ENCODE measurements at places on chromosomes 12 and 14. TPM values are rescaled to one million over a fixed set of nuclear protein-coding genes. Genes with fewer than 3 reads are reported as not detected.

DNA sequence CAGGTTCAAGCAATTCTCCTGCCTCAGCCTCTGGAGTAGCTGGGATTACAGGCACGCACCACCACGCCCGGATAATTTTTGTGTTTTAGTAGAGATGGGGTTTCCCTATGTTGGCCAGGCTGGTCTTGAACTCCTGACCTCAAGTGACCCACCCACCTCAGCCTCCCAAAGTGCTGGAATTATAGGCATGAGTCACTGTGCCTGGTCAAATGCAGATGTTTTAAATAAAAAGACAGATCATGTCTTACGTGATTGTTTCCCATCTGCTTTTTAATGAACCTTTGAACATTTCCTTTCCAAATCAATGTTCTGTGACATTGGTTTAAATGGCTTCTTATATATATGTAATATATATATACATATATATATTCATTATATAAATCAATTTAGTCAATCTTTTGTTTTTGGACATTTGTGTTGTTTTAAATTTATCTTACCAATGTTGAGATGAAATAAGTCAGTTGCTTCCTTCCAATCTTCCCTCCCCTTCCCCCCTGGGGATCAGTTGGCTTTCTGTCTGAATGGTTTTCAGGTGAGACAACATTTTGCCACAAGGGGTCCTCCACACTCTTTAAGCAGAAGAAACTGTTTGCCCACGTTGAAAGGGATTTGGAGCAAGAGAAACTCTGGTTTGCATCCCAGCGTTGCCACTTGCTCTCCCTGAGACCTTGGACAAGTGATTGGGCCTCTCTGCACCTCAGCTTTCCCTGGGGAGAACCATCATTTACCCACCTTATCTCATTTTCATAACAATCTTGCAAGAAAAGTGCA is 47.6 kb upstream of the RBM19 start:
- no peak overlapping the region for H3K4me3 ChIP-seq
- no peaks in the 10 kb centered on the region for H3K36me3 ChIP-seq
- H3K4me1 ChIP-seq, result no peaks in the 10 kb centered on the region

GRCh38 chr12:49831717-49832116 is 3.5 kb upstream of the NCKAP5L start:
- DNase-seq, result no peak
- H3K27me3 ChIP-seq, result no peaks in the 10 kb centered on the region
- no peak overlapping the region for H3K27ac ChIP-seq
- no peak overlapping the region for H3K4me3 ChIP-seq
- no peaks in the 10 kb centered on the region for H3K36me3 ChIP-seq
- peaks cover 18% of the 10 kb centered on the region for H3K4me1 ChIP-seq

Gene SDR9C7
- polyA plus RNA-seq, result not detected

GRCh38 chr12:54304187-54304810 is 3.5 kb upstream of the NFE2 start:
- peak overlapping the region; percentile 23 for H3K4me3 ChIP-seq
- H3K27ac ChIP-seq, result peak overlapping the region; percentile 65
- H3K36me3 ChIP-seq, result no peaks in the 10 kb centered on the region
- DNase-seq, result peak; percentile 84
- H3K4me1 ChIP-seq, result peaks cover 91% of the 10 kb centered on the region

GRCh38 chr12:25458047-25458552 is 95.0 kb downstream of the LMNTD1 start:
- H3K27me3 ChIP-seq, result no peaks in the 10 kb centered on the region
- no peak for DNase-seq
- H3K4me3 ChIP-seq, result no peak overlapping the region
- no peaks in the 10 kb centered on the region for H3K36me3 ChIP-seq
- peaks cover 8% of the 10 kb centered on the region for H3K4me1 ChIP-seq

DNA sequence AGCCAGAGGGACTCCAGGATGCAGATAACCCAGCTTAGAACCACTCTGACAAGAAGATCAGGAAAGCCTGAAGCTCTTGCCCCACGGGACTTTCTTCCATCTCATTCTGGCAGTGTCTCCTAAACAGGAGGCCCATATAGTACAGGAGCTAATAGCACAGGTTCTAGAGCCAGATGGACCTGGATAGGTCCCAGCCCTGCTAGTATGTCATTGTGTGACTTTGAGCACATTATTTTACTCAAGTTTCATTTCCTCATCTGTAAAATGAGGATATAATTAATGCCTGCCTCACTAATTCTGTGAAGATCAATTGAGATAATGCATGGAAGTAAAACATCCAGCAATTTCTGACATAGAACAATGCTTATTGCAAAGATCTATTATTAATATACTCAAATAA is 66.5 kb upstream of the GZMB start:
- H3K27me3 ChIP-seq, result no peaks in the 10 kb centered on the region
- H3K36me3 ChIP-seq, result no peaks in the 10 kb centered on the region
- H3K4me1 ChIP-seq, result peaks cover 42% of the 10 kb centered on the region
- H3K27ac ChIP-seq, result no peak overlapping the region

Gene FBXO21
- polyA plus RNA-seq, result 7.7 TPM

- no peak overlapping the region for H3K27ac ChIP-seq
- DNase-seq, result no peak
- no peaks in the 10 kb centered on the region for H3K36me3 ChIP-seq
- H3K4me3 ChIP-seq, result no peak overlapping the region
- no peaks in the 10 kb centered on the region for H3K4me1 ChIP-seq
Measured at GRCh38 chr14:53399057-53399456, 245.9 kb upstream of the DDHD1 start.

Gene GLT8D2
- not detected for polyA plus RNA-seq

- no peak for DNase-seq
- no peaks in the 10 kb centered on the region for H3K4me1 ChIP-seq
- H3K36me3 ChIP-seq, result no peaks in the 10 kb centered on the region
- no peaks in the 10 kb centered on the region for H3K27me3 ChIP-seq
Measured at GRCh38 chr14:61965030-61965745, 203.0 kb downstream of the SNAPC1 start.

Gene GPR33
- 0.53 TPM for polyA plus RNA-seq

GRCh38 chr14:58068306-58068705 is 83.7 kb downstream of the ARMH4 start:
- H3K27ac ChIP-seq, result no peak overlapping the region
- no peaks in the 10 kb centered on the region for H3K27me3 ChIP-seq
- no peaks in the 10 kb centered on the region for H3K4me1 ChIP-seq
- DNase-seq, result no peak
- no peak overlapping the region for H3K4me3 ChIP-seq
- H3K36me3 ChIP-seq, result no peaks in the 10 kb centered on the region

DNA sequence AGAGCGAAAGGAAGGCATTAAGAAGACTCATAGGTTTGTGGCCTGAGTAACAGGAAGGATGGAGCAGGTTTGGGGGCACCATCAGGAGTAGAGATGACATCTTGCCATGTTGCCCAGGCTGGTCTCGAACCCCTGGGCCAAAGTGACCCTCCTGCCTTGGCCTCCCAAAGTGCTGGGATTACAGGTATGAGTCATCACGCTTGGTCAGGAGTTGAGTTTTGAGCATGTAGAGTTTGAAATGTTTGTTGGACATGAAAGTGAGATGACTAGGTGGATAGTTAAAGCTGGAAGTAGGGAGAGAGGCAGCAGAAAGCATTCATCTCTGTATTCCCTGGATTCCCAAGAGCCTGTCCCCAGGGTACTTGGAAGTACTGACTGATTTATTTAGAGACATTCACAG is 112.6 kb downstream of the ERC1 start:
- peaks cover 18% of the 10 kb centered on the region for H3K4me1 ChIP-seq
- H3K4me3 ChIP-seq, result no peak overlapping the region
- DNase-seq, result no peak

GRCh38 chr12:49615725-49616124 is 7.6 kb upstream of the PRPF40B start:
- no peak for DNase-seq
- H3K4me1 ChIP-seq, result no peaks in the 10 kb centered on the region
- no peak overlapping the region for H3K4me3 ChIP-seq
- no peak overlapping the region for H3K27ac ChIP-seq

Data from CD14-positive monocyte (primary cell).